Skeletal muscle cell (primary cell): ENCODE measurements at places on chromosomes 2 and 18.

DNA sequence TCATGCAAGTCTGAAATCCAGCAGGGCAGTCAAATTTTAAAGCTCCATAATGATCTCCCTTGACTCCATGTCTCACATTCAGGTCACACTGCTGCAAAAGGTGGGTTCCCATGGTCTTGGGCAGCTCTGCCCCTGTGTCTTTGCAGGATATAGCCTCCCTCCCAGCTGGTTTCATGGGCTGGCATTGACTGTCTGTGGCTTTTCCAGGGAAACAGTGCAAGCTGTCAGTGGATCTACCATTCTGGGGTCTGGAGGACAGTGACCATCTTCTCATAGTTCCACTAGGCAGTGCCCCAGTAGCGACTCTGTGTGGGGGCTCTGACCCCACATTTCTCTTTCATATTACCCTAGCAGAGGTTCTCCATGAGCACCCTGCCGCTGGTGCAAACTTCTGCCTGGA, 220.6 kb upstream of the COPS8 start:
- no peak for DNase-seq

GRCh38 chr2:145598434-145598833, 1078.5 kb upstream of the ZEB2 start:
- DNase-seq, result no peak

DNA sequence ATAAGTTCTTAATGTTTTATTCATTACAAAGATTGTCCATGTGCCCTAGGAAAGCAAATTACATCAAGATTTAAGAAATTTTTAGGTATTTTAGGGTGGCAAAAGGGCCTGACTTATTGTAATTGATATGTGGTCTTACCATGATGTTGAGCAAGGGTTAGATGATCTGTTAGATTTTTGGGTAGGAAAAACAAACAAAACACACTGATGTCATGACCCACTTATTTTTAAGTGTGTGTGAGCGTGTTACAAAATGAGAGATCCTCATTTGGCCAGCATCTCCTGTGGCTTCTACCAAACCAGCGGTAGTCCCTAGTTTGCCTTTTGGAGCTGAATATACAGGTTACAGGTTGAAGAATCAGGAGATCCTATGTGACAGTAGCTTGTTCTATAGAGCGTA, 89.8 kb upstream of the ITGB6 start:
- DNase-seq, result no peak

DNA sequence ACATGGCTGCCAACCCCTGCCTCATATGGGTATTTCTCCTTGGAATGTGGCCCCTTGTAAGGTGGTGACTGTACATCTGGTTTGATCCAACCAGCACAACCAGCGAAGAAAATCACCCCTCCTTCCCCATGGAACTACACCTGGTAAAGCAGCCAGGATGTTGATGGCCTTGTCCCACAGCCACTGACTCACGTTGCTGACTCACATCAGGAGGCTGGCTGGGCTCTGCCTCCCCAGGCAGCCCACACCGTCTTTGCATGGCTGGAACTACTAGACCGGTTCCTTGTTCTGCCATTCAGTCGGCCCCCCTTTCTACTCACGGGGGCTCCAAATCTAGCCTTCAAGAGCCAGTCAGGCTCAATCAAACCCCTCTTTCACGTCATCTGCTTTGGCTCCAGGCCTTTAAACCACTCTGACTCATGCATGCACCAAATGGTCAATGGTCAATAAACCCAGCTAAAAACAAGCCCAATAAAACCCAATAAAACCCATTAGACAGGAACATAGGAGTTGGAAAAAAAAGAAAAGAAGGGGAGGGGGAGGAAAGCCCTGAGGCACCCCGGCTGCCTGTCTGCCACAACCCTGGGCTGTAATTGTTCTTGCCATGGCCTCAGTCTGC, 114.8 kb downstream of the PLB1 start:
- DNase-seq, result peak; percentile 87

GRCh38 chr2:54149638-54150441, 34.4 kb downstream of the ACYP2 start:
- DNase-seq, result peak; percentile 41

DNA sequence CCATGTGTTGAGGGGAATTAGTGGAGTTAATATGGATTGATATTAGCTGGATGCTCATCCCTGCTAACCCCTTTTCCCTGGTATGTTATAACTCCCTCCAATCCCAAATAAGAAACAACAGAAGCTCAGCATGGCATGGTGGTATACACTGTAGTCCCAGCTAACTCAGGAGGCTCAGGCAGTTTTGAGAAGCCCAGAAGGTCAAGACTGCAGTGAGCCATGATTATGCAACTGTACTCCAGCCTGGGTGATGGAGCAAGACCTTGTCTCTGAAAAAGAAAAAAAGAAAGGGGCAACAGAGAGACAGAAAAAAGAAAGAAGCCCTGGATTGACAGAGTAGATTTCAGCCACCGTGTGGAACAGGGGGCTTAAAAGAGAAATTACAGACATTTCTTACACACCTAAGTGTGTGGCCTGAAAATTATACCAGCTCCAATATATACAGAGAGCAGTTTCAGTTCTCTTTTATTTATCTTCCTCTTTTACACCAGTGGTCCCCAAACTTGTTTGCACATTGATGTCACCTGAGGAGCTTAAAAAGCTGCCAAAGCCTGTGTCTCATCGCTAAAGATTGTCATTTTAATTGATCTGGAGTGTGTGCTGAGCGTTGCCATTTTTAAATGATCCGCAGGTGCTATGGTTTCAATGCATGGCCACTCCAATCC, 203.6 kb downstream of the UBE2E3 start:
- DNase-seq, result no peak

- DNase-seq, result peak; percentile 16
These were observed 179.7 kb downstream of the AGPS start for GRCh38 chr2:177572236-177572671.

DNA sequence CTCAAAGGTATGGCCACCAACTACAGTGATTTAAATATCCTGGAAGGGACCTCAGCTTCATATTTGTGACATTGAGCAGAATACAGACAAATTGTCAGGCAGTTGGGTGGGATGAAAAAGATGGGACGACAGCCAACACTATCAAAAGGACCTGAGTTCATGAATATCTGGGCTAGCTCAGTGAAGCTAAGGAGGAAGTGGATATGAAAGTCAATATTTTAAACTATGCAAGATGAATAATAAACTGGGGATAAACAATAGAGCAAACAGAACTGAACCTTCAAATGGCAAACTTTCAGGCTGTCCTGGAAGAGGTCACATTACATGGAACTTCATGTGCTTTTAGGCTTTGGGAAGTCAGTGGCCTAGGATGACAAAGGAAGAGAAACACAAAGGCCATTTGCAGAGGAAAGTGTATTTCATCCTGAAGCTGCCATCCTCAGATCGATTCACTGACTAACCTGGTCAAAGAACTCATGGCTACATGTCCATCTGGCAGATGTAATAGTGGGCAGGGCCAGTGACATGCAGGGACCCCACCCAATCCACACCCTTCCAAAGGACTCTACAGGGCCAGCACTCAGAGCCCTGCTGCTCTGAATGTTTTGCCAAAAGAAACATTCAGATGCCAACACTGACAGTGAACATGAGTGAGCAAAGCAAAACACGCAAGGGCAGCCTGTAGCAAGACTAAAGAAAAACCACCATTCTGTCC, 175.7 kb downstream of the ETAA1 start:
- peak; percentile 38 for DNase-seq

DNA sequence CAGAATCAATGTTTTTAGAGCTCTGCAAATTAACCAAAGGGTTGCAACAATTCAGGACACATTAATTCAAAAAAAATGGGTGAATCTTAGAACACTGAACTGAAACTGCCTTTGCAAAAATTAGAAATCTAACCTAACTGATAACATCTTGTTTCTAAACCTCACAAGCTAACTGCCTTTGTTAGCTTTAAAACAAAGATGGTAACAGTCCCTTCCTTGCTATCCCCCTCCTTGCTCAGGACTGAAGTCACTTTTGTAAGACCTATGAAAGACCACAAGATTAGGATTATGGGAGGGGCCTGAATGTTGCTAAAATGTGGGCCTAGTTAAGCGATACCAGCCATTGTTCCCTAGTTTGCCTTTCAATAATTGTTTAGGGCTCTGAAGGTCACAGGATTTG, 44.9 kb upstream of the LONRF2 start:
- no peak for DNase-seq

GRCh38 chr2:83817511-83817910, 641.6 kb downstream of the SUCLG1 start:
- DNase-seq, result no peak

GRCh38 chr2:19868701-19869580, 32.8 kb downstream of the TTC32 start:
- no peak for DNase-seq

- no peak for DNase-seq
These were observed 38.1 kb upstream of the STAT1 start for GRCh38 chr2:191051825-191052778.

DNA sequence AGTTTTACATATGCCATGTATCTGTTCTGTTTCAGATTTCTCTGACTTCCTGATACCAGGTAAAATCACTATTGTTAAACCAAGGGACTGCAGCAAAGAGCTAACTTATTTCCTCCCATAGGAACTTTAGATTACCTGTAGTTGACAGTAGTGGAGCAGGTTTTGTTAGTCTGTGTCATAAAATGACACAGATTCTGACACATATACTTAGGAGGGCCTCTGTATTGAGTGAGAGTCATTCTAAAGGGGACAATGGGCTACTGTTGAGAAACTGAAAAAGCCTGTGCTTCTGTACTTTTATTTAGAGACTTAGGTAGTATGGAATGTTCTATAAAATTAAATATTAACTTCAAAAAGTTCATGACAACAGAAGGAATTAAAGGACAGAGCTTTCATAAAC, 48.2 kb downstream of the KCMF1 start:
- DNase-seq, result no peak

- no peak for DNase-seq
These were observed 168.7 kb downstream of the TNS1 start for GRCh38 chr2:217834057-217834620.

GRCh38 chr2:118813601-118814339, 33.7 kb downstream of the EN1 start:
- no peak for DNase-seq

DNA sequence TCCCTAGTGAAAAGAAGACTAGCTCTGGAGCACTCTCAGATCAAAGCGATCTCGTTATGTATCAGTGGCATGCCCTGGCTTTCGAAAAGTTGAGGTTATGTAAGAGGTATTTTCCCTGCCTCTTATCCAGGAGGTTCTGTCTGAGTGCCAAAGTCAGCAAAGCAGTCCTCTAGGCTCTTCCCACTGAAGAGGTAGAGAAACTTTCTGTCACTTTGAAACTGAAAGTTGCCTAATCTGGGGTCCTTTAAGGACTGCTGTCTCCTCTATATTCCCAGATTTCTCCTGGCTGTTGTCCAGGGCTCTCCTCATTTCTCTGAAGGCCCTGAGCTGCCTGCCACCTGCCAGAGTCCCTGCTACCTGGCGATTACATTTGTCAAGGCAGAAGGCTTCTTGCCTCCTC, 96.3 kb downstream of the B3GNT2 start:
- DNase-seq, result no peak

- no peak for DNase-seq
These were observed 17.3 kb downstream of the CAPN10 start for GRCh38 chr2:240603846-240604245.

DNA sequence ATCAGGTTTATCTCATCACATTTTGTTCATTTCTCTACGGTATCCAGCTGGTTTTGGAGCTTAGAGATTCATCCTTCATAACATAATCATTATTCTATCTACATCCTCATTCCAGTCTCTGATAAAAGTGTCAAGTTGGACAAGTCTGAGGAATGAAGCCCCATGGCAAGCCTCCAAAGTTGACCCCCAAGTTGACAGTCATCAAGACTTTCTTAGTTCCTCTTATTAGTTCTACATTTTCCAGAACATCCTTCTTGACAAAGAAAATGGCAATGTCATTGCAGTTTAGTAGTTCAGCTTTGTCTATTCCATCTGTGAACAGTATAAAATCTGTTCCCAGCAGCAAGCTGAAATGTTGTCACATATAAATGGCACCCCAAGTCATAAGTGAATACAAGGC, 4.5 kb upstream of the TMSB10 start:
- DNase-seq, result no peak

- peak; percentile 54 for DNase-seq
These were observed 968 bp upstream of the RALBP1 start for GRCh38 chr18:9474108-9474982.

DNA sequence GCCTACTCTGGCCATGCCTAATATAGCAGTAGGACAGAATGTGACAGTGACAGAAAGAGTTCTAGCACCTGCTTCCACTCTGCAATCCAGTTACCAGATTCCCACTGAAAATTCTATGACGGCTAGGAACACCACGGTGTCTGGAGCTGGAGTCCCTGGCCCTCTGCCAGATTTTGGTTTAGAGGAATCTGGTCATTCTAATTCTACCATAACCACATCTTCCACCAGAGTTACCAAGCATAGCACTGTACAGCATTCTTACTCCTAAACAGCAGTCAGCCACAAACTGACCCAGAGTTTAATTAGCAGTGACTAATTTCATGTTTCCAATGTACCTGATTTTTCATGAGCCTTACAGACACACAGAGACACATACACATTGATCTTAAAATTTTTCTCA, 45.2 kb upstream of the TTR start:
- DNase-seq, result no peak

- no peak for DNase-seq
These were observed 1.3 kb downstream of the MOB4 start for GRCh38 chr2:197517150-197517549.

GRCh38 chr2:140473851-140474250, 1657.0 kb downstream of the LRP1B start:
- DNase-seq, result no peak

GRCh38 chr2:147665105-147665504, 179.7 kb upstream of the ACVR2A start:
- DNase-seq, result no peak

GRCh38 chr2:12391116-12391515, 325.6 kb upstream of the TRIB2 start:
- no peak for DNase-seq

DNA sequence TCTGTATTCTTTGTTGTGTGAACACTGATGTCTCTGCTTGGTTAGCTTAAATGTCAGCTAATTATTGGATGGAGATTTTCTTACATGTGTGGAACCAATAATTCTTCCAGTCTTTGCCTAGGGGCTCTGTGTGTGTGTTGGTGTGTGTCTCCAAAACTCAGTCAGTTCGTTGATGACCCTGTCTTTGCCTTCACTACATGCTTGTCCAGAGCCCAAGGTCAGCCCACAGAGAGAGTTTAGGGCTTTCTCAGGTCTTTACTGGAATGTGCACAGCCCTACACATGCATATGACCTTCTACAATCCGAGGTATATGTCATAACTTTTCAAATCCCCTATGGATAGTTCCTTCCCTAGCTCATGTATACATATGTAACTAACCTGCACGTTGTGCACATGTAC, 74.1 kb upstream of the LDAH start:
- DNase-seq, result no peak

- DNase-seq, result no peak
These were observed 7.3 kb downstream of the TMEM17 start for GRCh38 chr2:62498739-62499138.

DNA sequence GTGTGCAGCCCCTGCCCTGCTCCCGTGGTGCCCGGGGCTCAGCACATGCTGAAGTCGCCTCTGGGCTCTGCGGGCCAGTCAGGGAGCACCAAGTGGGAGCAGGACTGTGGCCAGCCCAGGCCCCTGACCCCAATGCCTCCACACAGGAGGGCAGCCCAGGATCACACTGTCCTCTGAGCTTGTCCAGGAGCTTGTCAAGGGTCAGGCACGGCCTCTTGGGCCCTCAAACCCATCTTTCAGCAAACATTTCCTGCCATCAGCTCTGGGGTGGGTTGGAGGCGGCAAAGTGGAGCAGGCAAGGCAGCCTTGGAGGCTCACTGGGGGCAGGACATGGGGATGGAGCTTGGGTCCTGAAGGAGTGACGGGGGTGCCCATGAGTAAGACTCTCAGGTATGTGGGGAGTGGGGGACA, 10.3 kb downstream of the SNED1 start:
- no peak for DNase-seq
